ENCODE measurements at places on chromosomes 12 and 14.

- DNase-seq, result no peak
These were observed 17.4 kb downstream of the NR1H4 start for GRCh38 chr12:100491104-100491503.

- DNase-seq, result no peak
These were observed 353.1 kb downstream of the NAV3 start for GRCh38 chr12:78183824-78184223.

GRCh38 chr12:49706351-49707127 lies 666 bp downstream of the FMNL3 start:
- DNase-seq, result peak; percentile 22

DNA sequence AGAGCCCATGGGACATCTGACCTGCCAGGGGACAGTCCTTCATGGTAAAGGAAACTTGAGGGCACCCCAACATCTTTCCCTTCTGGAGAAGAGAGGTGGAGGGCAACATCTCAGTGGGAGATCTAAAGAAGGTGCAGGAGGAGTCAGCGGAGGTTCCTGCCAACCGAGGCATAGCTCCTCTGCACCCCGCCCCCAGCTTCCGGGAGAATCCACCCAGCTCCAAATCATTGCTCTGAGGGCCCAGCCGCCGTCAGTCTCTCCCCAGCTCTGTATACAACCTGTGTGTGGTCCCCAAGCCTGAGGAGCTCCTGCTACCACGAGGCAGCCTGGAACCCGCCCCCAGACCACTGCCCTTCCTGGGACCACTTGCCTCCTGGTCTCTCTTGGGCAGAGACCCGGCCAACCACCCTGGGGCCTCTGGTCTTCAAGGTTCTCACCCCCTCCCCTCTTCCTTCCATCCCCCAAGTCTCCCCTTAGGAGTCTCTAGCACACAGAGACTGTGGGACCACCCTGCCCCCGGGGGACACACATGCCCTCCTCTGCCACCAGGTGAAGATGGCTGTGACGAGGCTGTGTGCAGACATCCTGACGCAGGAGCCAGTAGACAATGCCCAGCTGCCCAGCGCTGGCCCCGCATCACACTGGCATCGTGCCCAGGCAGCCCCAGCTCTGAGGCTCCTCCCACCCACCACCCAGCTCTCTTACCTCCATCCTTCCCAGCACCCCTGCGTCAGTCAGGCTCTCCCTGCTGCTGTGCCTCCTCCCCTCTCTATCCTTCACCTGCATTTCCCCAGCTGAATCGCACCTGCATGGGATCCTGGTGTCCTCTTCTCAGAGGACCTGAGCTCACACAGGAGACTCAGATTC lies 13.0 kb upstream of the NUDT14 start:
- DNase-seq, result no peak

DNA sequence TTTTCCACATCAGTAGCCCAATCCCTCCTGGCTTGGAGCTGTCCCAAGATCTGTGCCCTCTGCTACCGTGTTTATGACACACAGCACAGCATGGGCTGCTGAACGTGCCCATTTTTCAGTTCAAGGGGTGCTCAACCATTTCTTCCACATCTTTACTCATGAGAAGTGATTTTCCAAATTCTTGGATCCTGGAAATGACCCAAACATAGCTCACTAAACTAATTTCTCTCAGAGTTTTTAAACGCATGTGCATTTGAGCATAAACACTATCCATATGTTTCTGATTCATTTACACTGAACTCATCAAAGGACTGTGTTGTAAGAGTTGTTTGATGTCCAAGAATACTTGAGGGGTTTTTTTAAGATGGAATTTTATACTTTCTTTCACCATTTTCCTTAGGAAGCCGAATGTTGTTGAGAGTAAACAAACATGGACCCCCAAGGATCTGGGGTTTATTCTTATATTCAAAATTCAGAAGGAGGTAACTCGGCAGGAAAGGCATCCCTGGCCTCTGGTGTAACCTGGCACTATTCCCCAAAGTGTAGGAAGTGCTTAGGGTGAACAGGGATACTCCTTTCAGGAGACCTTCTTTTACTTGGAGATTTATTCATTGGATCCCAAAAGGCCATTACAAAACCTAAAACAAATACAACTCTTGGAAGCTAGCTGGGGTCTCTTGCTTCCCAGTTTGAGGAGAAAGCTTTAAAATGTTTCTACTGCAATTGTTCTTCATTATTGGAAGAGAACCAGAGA lies 215.0 kb downstream of the BMP4 start:
- no peak for DNase-seq

DNA sequence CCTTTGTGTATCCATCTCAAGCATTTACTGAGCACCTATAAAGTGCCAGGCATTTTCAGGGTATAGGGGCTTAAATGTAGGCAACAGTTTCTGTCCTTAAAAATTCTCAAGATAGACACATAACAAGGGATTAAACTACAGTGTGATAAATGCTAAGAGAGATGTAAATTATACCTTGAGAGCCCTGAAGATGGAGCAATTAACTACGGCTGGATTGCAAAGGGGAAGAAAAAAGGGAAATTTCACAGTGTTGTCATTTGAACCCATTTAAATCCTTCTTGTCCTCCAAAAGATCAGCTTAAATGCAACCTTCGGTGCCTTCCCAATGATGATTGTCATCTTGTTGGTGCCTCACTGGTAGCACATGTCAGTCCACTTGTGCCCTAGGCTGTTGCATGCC lies 11.5 kb upstream of the IL26 start:
- no peak for DNase-seq

- no peak for DNase-seq
These were observed 68.2 kb upstream of the BDKRB2 start for GRCh38 chr14:96136371-96137005.

DNA sequence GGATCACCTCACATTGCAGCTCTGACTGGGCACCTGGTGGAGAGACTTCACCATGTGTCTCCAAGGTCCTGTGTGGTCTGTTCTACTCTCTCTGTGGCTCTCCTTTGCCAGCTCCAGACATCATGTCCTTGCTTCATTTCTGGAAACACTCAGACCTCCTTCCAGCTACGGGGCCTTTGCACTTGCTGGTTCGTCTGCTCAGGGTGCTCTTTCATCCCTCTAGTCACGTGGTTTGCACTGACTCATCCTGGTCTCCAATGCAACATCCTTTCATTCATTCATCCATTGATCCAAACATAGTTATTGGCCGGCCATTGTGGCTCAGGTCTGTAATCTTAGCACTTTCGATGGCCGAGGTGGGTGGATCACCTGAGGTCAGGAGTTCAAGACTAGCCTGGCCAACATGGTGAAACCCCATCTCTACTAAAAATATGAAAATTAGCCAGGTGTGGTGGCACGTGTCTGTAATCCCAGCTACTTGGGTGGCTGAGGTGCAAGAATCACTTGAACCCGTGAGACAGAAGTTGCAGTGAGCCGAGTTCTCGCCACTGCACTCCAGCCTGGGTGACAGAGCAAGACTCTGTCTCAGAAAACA lies 23.9 kb upstream of the CCDC63 start:
- no peak for DNase-seq

- peak; percentile 31 for DNase-seq
These were observed 831 bp upstream of the RPS6KA5 start for GRCh38 chr14:91061056-91061887.

DNA sequence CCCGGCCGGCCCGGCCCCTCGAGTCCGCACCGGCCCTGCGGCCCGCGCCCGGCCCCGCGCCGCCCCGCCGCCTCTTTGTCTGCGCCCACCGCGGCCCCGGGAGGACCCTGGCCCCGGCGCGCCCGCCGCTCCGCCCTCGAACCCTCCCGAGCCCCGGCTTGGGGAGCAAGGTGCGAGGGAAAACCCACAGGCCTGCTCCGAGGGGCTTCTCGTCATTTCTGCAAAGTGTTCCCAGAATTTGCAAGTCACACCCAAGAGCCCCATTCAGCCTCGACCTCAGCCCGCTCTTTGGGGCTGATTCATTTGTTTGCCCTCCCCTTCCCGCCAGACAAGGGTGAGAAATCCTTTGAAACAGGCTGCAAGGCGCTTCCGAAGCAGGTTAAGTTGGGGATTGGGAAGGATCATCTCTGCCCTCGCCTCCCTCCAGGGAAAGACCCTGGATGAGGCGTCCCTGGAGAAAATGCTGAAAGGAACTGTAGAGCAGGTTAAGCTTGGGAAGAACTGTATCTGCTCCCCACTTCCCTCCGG lies 325 bp upstream of the CLIP1 start:
- peak; percentile 57 for DNase-seq

- DNase-seq, result no peak
These were observed 40.0 kb upstream of the SLC2A13 start for GRCh38 chr12:40145896-40146295.

- no peak for DNase-seq
These were observed 14.0 kb downstream of the RNASE9 start for GRCh38 chr14:20546877-20547276.

DNA sequence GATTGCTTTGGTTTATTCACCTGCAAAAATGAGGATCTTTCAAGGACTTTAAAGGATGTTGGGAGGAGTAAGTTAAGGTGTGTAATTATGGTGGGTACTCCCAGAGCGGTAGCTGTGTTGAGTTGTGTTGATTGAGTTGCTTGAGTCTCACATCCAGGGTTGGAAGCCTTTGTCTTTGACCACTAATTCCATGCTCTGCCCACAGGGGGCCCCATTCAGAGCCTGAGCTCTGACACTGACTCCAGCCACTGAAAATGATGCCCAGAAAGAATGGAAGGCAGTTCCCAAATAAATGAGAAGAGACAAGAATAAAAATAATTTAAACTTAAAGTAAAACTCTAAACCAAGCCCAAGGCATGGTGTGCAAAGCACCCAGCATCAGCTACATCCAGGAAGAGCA lies 237.4 kb upstream of the PWP1 start:
- DNase-seq, result no peak

GRCh38 chr14:67389275-67389674 lies 22.7 kb downstream of the PLEK2 start:
- DNase-seq, result no peak

GRCh38 chr12:103903993-103904392 lies 26.2 kb upstream of the HSP90B1 start:
- DNase-seq, result no peak

DNA sequence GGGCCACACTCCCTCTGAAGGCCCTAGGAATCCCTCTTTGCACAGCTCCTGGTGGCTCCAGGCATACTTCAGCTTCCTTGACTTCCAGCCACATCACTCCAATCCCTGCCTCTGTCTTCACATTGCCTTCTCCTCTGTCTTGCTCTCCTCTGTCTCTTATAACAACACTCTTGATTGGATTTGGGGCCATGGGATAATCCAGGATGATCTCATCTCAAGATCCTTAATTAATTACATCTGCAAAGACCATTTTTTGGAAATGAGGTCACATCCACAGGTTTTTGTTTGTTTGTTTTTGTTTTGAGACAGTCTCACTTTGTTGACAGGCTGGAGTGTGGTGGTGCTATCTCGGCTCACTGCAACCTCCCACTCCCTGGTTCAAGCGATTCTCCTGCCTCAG lies 88.7 kb downstream of the TMTC1 start:
- no peak for DNase-seq

DNA sequence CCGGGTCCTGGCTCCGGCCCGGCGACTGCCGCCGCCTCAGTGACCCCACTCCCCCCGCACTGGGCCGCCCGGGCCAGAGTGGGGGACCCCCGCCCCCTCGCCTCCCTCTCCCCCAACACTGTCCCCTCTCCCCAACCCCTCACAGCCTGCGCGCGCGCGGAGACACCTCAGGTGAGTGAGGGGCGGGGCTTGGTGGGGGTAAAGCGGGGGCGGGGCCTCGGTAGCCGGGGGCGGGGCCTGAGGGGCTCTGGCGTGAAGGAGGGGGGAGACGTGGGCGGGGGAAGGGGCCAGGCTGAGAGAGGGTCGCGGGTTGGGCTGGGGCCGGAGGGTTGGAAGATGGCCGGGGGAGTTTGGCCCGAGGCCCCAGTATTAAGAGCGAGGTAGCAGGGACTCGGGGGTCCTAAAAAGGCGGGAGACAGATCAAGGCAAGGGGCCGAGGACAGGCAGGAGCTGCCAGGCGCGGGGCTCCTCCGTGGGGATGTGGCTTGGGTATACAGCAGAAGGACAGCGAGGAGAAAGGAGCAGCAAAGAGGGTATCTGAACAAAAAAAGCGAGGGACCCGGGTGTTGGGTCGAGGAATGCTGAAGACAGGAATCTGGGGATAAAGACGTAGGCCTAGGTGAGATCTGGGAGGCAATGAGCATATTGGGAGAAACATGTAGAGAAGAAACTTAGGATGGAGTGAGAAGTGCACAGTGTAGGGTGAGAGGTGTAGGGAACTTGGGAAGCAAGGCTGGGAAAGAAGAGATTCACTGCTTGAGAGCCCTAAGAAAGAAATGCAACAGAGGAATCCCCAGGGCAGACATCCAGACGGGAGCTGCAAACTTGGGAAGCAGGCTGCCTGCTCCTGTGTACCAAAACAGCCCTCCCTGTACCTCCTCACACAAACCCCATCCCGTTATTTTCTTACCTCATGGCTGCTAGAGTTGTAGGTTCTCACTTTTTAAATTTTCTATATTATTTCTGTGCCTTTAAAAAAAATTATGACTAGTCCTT lies 10.8 kb downstream of the SUOX start:
- peak; percentile 50 for DNase-seq

- DNase-seq, result no peak
These were observed 1.3 kb downstream of the RNASE7 start for GRCh38 chr14:21043387-21043973.

GRCh38 chr12:131383741-131384543 lies 326.9 kb upstream of the SFSWAP start:
- DNase-seq, result no peak

- DNase-seq, result no peak
These were observed 50.5 kb downstream of the KRT80 start for GRCh38 chr12:52141306-52141705.

DNA sequence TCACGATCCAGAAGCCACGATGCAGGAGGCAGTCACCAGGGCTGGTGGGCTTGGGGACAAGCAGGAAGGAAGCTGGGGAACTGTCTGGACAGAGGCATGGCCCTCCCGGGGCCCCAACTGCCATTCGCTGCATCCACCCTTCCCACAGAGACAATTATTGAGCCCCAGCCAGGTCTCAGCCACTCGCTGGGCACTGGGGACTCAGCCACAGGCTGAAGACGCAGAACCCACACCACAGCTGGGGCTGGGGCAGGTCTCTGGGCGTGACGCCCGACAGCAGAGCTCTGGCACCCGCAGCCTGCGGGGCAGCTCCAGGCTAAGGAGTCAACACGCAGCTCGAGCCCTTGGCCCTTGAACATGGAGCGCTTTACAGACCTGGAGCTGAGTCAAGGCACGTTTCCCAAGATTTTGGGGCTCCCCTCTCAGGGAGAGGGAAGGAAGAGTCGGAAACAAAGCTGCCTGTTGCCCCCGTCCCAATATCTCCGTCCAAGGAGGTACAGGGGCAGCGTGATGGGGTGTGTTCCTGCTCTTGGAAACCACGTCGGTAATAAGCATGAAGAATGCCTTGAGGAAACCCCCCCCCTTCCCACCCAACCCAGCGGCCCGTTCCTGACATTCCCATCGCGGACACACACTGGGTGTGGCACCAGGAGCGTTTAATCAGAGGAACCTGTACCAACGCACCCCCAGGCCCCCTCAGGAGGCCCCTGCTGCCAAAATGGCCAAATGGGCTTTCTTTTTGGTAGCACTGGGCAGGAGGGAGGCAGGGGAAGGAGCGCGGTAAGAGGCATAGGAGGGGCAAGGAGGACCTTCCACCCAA lies 6.7 kb downstream of the RIMBP2 start:
- no peak for DNase-seq

- DNase-seq, result peak; percentile 56
These were observed 79.5 kb downstream of the ARMH4 start for GRCh38 chr14:58072288-58073071.
